Astrocyte (in vitro differentiated cells and primary cell): ENCODE measurements at places on chromosomes 11 and 22.

- DNase-seq = no peak
Measured at GRCh38 chr22:38041760-38042487, 15.3 kb upstream of the PICK1 start.

DNA sequence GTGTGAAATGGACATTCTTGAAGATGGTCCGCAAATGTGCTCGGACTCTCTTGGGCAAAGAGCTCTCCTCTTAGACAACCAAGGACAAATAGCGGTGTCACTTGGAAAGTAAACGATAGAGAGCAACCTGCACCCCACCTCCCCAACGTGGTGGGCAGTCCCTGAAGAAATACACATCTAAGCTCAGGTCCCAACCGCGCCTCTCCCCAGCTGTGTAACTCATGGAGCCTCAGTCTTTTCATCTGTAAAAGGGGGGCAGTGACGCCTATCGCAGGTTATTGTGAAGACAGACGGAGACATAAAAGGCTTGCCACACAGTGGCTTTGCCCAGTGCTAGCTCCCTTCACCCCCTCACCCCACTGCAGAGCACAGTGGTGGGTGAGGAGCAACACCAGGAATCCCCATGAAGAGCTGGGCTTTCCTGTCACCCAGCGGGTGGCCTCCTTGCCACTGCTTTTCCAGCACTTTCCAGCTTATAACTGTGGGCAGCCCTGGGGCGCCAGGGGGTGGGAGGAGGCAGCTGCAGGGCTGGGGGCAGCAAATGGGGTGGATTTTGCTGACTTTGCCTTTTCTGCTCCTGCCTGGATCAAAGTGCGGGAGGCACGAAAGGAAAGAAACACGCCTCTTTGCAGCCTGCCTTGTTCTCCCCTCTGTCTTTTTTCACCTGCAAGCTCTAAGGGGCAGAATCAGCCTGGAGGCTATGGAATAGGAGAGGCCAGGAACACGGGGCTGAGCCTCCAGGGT, 73.7 kb upstream of the TSPAN18 start:
- DNase-seq = no peak

- DNase-seq = no peak
Measured at GRCh38 chr11:114876234-114876633, 197.9 kb downstream of the NXPE2 start.

DNA sequence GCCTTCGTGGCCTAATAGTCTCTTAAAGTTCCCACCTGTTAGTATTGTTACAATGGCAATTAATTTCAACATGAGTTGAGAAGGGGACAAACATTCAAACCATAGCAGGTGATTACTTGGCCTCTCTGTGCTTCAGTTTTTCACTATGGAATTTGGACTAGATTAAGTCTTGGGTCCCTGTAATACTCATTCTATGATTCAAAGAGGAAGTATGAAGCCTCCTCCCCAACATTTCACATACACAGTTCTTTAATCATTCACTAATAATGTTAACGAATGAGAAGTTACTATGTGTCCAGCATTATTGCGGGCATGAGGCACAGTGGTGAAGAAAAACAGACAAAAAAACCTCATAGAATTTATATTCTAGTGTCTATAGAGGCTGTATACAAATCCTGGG, 19.9 kb upstream of the USP47 start:
- DNase-seq = no peak

- no peak for DNase-seq
Measured at GRCh38 chr11:120577041-120577440, 65.5 kb downstream of the GRIK4 start.

DNA sequence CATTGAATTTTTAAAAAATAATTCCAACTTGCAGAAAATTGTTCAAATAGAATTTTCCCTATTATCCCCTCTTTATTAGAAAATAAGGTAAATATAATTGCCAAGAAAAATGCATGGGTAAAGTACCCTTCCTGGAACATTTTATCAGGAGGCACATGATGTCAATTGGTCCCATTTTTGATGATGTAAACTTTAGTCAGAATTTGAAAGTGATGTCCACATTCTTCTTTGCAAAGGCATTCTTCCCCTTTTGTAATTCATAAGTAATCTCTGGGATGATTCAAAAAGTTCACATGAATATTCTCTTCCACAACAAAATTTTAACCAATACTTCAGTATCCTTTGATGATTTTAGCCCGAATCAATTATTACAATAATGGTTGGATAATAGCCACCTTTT, 86.9 kb upstream of the ANO3 start:
- no peak for DNase-seq

- DNase-seq = no peak
Measured at GRCh38 chr11:114623720-114624119, 28.1 kb upstream of the NXPE4 start.

- peak; percentile 59 for DNase-seq
Measured at GRCh38 chr11:122322329-122322728, 206.3 kb upstream of the BLID start.

GRCh38 chr11:96388891-96389719, 607 bp downstream of the CCDC82 start:
- peak; percentile 45 for DNase-seq

GRCh38 chr11:83367745-83368144, 81.6 kb upstream of the CCDC90B start:
- DNase-seq = no peak

GRCh38 chr11:45932217-45932616, 9.8 kb downstream of the LARGE2 start:
- DNase-seq = no peak

DNA sequence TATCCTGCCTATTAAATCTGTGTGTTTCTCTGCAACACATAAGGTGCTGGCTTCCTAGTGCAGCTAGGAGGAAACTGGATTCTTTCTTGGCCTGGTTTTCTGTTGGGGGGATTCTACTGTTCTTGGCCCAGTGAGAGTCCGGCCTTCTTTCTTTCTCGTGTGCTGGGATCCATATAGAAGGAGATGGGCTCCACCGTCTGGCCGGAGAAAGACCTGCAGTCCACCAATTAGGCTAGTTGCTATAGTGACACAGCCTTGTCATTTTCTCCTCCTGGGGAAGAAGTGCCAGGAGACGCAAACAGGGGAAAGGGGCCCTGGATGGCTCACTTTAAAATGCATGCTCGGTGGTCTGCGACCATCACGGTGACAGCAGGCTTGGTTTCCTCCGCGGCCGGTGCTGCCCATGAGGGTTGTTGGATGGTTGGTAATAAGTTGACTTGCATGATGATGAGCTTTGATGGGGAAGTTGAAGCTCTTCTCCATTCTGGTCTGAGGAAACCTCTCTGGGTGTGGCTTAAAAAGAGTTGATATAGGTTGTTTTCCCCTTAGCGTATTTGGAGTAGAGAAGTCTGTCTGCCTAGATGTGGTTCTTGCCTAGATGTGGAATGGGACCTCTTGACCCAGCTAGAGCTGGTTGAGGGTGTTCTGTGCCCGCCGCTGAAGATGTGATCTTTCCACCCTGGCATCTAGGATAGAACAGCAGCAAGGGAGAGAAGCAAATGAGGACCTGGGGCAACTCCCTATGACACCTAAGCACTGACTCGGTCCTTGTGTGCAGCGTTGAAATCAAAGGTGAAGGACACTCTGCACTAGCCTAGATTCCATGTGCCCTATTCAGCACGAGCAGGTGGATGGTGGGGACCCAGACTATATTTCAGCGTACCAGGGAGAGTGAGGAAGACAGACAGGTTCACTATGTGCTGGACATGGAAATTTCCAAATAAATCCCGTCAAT, 1335.0 kb downstream of the BRD1 start:
- DNase-seq = peak; percentile 57
